ENCODE measurements at places on chromosomes 11 and 22.

- no peak for DNase-seq
These were observed 6.6 kb downstream of the OR51F1 start for GRCh38 chr11:4763096-4763495.

- no peak for DNase-seq
These were observed 109.3 kb downstream of the FBXO7 start for GRCh38 chr22:32583921-32584335.

DNA sequence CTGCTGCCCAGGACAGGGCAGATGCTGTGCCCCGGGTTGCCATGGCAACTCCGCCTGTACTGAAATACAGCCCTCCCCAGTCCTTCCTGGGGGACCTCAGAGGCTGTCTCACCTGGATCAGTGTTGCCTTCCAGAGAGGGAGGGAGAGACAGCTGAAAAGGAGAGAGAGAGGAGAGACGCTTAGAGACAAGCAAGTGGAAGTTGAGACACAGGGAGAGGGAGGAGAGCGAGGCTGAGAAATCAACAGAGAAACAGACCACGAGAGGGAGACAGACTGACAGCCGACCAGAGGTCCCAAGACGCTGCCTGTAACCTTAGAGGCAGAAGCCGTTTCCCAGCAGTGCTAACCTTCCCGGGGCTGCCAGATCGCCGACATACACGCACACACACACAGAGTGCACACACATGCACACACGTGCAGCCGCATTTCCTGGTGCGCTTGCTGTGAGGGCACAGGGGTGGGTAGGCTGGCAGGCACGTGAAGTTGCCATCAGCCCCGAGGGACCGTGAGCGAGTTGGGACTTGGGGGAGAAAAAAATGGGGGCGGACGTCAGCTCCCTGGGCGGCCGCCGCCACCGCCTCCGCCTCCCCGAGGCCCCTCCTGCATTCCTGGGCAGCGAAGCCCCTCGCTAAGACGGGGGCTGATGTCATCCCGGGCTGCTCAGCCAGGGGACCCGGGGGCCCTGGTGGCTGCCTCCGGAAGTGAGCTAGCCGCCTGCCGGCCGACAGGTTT lies 88.6 kb upstream of the CRYBB3 start:
- no peak for DNase-seq

GRCh38 chr11:67373648-67374570 lies 511 bp upstream of the CLCF1 start:
- no peak for DNase-seq

DNA sequence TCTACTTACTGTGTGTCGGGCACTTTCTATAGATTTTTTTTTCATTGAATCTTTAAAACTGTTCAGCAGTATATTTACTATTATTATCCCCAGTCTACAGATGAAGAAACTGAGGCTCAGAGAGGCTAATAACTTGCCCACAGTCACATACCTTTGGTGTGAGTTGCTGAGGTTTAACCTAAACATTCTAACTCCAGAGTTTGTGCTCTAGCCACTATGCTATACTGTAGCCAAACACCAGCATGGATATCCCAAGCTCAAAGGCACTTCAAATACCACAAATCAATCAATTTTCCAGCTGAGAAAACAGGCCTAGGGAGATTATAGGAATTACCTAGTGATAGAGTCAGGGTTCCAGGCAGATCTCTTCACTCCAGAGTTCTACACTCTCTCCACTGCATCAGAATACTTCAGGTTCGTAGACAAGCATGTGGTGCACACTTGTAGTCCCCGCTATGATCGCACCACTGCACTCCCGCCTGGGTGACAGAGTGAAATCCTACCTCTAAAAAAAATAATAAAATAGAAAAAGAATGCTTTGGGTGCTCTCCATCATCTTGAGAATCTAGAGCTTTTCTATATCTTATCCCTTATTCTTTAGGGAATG lies 20.4 kb upstream of the UPB1 start:
- DNase-seq: no peak

DNA sequence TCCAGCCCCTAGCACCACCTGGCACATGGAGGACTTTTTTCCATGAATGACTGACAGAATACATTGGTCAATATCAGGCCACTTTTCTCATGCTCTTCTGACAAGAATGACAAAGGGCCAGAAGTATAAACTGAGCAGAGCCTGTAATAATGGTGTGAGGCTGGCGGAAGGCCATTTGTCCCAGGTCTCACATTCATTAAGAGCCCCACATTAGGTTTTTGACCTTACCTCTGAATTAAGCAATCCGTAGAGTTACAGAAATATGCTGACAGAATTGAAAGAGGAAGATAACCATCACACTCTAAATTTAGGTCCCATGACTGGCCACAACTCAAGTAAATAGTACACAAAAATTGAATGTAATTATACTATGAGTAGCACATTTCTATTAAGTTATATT lies 55.2 kb downstream of the SYT9 start:
- no peak for DNase-seq

DNA sequence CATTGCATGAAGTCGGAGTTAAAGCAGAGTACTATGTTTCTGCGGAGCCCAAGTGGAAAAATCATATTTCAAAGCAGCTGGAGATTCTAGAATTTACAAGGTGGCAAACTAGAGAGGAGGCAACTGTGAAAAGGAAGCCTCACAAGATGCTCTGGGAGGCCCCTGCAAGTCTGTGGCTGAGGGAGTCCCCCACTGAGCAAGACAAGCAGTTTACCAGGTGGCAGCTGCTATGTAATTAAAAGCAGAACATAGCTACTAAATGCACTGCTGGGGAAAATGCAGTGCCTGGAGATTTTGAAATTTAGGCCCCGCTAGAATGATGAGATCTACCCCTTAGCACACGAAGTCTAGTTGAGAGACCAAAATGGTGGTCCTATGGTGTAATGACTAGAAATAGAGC lies 728.0 kb downstream of the OPCML start:
- no peak for DNase-seq

- DNase-seq: no peak
These were observed 72.0 kb upstream of the TNRC6B start for GRCh38 chr22:40105755-40106154.

DNA sequence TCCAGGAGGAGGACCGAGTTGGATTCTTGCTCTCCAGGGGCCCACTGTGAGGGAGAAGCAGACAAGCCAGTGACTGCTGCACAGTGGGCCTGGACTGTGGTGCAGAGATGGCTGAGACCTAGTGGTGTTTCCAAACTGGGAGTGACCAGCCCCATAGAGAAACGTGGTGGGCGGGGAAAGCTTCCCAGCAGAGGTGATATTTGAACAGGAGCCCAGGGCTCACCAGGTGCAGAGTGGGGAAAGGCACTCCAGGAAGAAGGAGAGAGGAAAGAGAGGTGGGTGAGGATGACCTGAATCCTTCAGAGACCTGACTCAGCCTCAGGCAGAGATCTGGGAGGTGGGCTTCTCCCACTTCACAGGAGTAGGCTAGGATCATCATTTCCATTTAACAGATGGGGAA lies 52.1 kb upstream of the RASD2 start:
- DNase-seq: no peak

DNA sequence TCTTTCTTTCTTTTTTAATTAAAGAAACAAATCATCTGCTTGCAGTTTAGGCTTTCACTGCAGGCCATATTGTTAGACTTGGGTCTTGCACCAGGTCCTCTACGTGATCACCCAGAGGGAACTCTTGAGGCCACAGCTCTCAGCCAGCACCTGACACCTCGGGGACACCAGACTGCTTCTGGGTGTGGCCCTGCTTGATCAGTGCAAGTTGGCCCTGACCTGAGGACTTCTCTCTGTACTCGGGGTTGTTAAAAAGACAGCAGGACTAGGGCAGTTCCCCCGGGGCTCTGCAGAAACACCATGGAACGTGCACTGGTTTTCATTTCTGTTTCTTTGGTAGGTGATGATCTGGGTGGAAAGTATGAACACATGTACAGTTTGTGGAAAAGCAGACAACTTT lies 51.2 kb upstream of the MYO18B start:
- DNase-seq: no peak

DNA sequence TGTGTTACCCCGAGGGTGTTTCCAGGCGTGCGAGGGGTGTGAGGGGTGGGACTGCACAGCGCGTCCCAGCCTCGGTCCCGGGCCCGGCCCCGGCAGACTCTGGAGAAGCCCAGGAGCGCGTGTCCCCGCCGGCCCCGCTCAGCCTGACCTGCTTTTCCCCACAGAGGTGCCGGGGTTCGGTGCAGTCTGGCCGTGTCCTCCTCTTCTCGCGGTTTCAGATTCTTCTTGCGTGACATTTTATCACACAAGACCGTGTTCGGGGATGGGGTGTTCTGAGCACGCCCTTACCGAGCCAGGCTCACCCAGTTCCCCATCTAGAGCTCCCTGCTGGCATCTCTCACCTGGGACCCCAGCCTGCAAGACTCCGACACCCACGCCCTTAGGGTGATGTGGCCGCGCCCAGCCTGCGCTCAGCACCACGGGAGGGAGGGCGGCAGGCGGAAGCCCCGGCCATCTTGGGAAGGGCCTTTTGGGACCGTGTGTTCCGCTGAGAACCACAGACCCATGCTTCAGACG lies 775.6 kb downstream of the BRD1 start:
- no peak for DNase-seq

- no peak for DNase-seq
These were observed 74.2 kb upstream of the SLC25A18 start for GRCh38 chr22:17489101-17489500.

- DNase-seq: no peak
These were observed 46.1 kb upstream of the PRDM11 start for GRCh38 chr11:45100339-45100738.

GRCh38 chr22:21102659-21103267 lies 57.0 kb downstream of the LRRC74B start:
- no peak for DNase-seq

- no peak for DNase-seq
These were observed 19.6 kb downstream of the TUB start for GRCh38 chr11:8100605-8101004.

- DNase-seq: no peak
These were observed 645 bp downstream of the CDC42BPG start for GRCh38 chr11:64843686-64844329.

- no peak for DNase-seq
These were observed 254.0 kb upstream of the NARS2 start for GRCh38 chr11:78828676-78829075.

DNA sequence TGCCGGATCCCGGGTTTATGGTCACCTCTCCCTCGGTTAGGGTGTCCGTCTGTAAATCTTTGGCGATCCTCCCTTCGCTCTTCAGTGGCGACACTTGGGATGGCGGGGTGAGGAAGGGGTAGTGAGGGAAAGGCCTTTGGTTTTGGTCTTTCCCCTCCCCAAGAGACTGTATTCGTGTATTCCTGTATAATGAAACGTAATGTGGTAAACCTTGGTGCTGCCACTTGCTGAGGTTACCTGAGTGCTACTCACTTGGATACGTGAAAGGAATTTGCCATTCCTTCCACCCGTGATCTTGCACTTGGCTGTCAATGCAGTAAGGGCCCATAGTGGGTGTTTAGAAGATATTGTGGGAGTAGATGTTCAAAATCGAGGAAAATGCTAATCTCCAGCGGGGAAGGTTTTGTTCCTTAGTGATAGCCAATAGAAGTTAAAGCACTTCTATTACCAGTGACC lies 578 bp upstream of the NUP160 start:
- DNase-seq: no peak

DNA sequence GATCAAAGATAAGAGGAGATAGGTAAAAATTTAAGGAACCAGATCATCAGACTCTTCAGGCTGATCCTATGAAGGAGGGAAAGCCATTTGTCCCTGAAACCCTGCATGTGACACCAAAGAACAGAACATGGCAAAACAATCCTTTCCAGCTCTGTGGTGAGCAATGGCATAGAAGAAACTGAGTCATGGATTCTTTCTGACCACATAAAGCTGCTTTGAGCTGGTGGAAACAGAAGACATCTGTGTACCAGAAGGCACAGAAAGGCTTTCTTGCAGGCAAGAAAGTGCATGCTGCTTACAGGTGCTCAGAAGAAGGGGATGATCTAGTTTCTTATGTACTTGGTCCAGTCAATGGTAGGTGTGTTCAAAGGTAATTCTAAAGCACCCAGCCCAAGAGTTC lies 45.0 kb upstream of the APOA1 start:
- no peak for DNase-seq

GRCh38 chr11:18299721-18300120 lies 22.2 kb downstream of the HPS5 start:
- DNase-seq: no peak

Measured in SK-N-MC (cell line).